ENCODE measurements at places on chromosomes 13 and 19.
A peak's percentile ranks its signal among the peaks of the same experiment; 100 is the strongest.

GRCh38 chr13:29073755-29074154 is 253.6 kb downstream of the MTUS2 start:
- DNase-seq, result no peak

GRCh38 chr19:14310055-14310454 is 71.2 kb upstream of the ADGRE5 start:
- DNase-seq, result no peak

- DNase-seq, result no peak
Measured at GRCh38 chr13:22243469-22244163, 572.7 kb downstream of the FGF9 start.

GRCh38 chr19:55599842-55600661 is at the start of gene ZNF524:
Gene ZNF524, plus strand, starts transcription at chr19:55600288. Its CDS starts 1,825 bp downstream, at chr19:55602113.
- peak; percentile 86 for DNase-seq

DNA sequence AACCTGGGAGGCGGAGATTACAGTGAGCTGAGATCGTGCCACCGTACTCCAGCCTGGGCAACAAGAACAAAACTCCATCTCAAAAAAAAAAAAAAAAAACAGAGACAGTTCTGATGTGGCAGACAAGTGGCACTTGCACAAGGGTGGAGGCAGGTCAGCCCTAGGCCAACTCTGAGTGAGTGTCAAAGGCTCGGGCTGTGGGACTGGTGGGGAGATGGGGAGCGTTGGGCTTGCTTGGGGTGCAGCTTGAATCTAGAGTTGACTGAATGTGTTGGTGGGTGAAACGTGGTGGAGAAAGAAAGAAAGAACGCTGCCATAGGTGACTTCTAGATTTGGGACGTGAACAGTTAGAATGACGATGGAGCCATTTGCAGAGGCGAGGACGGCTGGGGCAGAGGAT is 121.3 kb upstream of the SPACA7 start:
- DNase-seq, result no peak

DNA sequence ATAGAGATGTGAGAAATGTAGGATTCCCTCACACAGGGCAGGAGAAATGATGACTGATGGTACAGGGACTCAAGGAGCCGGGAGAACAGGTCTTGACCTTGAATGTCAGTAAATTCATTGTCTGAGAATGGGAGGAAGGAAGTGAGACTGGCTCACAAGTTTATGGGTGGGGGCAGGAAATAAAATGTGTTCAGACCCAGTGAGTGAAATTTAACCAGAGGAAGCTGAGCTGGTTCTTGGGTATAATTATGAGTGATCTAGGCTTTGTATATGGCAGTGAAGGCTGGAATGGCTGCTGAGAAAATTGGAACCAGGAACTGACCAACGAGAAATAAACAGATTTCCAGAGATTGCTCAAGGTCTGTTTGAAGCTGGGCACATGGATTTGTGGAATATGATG is 6.3 kb upstream of the IGSF23 start:
- DNase-seq, result no peak

GRCh38 chr13:30481241-30481760 is 15.6 kb upstream of the HMGB1 start:
- no peak for DNase-seq

- DNase-seq, result no peak
Measured at GRCh38 chr13:50410921-50411746, 395.9 kb downstream of the KCNRG start.

- no peak for DNase-seq
Measured at GRCh38 chr19:48421548-48421947, 24.2 kb upstream of the GRWD1 start.

- DNase-seq, result no peak
Measured at GRCh38 chr13:101751488-101751887, 299.0 kb downstream of the ITGBL1 start.

Measured in activated CD4-positive, alpha-beta T cell treated with anti-CD3 and anti-CD28 coated beads, Interleukin-2, Interleukin-4, amounts not matched to agents 100 ng/mL and 50 ng/mL, durations not matched to agents 16 hours and 8 hours (primary cell).